Upper lobe of left lung (tissue), 6 donors: ENCODE measurements at places on chromosomes 2 and 18.

- peak overlapping the region; percentile 89 for H3K27ac ChIP-seq
- H3K27me3 ChIP-seq: no peaks in the 10 kb centered on the region
Measured at GRCh38 chr2:43086451-43087221, 139.8 kb downstream of the ZFP36L2 start.

- H3K27ac ChIP-seq: no peak overlapping the region
- no peak overlapping the region for H3K4me3 ChIP-seq
- no peak for DNase-seq
- H3K36me3 ChIP-seq: no peaks in the 10 kb centered on the region
- H3K4me1 ChIP-seq: no peaks in the 10 kb centered on the region
Measured at GRCh38 chr18:10316778-10317177, 137.7 kb upstream of the APCDD1 start.

GRCh38 chr2:65142515-65142914 lies 12.6 kb upstream of the RAB1A start:
- no peaks in the 10 kb centered on the region for H3K4me1 ChIP-seq
- H3K27me3 ChIP-seq: no peaks in the 10 kb centered on the region
- H3K36me3 ChIP-seq: no peaks in the 10 kb centered on the region
- no peak overlapping the region for H3K27ac ChIP-seq
- no peak overlapping the region for H3K4me3 ChIP-seq
- DNase-seq: no peak

DNA sequence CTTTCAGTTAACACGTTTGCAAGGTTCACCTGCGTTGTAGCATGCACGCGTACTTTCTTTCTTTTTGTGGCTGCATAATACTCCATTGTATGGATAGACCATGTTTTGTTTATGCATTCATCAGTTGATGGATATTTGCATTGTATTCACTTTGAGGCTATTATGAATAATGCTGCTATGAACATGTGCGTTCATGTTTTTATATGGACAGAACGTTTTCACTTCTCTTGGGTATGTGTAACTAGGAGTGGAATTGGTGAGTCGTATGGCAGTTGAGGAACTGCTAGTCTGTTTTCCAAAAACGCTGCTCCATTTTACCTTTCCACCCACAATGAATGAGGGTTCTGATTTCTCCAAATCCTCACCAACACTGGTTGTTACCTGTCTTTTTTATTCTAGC lies 244.3 kb downstream of the GLI2 start:
- no peak overlapping the region for H3K27ac ChIP-seq
- H3K36me3 ChIP-seq: peaks cover 3% of the 10 kb centered on the region
- no peak for DNase-seq
- H3K27me3 ChIP-seq: no peaks in the 10 kb centered on the region
- H3K4me1 ChIP-seq: no peaks in the 10 kb centered on the region

DNA sequence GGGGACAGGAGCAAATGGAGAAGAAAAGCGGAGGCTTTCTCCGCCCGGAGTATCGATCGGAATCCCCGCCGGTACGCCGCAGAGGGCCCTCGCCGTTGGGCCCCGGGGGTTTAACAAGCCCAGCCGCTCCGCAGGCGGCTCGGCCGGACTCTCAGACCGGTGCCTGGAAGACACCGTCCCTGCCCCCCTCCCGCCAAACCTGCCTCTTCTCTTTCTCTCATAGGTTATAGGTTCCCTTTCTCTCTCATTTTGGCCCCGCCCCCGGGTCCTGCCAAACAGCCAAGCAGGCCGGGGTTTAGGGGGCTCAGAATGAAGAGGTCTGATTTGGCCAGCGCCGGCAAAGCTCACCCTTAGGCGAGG lies 4.4 kb downstream of the ONECUT2 start:
- no peak for DNase-seq
- H3K4me1 ChIP-seq: peaks cover 53% of the 10 kb centered on the region
- peaks cover 82% of the 10 kb centered on the region for H3K27me3 ChIP-seq
- no peak overlapping the region for H3K27ac ChIP-seq
- H3K4me3 ChIP-seq: no peak overlapping the region
- H3K36me3 ChIP-seq: no peaks in the 10 kb centered on the region

DNA sequence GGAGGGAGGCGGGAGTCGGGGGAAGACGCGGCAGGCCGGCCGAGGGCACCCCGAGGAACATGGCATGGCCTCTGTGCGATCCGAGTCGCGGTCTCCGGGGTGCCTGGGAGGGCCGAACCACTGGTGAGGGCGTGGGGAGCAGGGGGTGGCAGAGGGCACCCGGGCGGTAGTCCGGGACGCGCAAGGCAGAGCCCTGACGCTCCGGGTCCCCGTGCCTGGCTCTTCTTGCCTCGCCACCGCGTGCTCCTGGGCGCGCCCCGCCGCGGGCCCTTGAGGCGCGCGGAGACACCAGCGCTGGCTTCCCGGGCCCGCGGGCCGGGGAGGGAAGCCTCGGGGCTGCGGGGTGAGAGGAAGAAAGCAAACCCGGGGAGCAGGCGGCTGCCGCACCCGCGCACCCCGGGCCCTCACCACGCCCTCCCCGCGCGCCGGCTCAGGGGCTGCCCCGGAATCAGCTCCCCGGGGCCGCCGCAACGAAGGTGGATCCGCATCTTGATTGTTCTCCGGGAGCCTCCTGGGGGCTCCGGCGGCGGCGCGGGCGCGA lies 4.3 kb downstream of the SOX11 start:
- peak overlapping the region; percentile 3 for H3K4me3 ChIP-seq
- H3K27me3 ChIP-seq: peaks cover 44% of the 10 kb centered on the region
- H3K36me3 ChIP-seq: no peaks in the 10 kb centered on the region
- peaks cover 35% of the 10 kb centered on the region for H3K4me1 ChIP-seq

DNA sequence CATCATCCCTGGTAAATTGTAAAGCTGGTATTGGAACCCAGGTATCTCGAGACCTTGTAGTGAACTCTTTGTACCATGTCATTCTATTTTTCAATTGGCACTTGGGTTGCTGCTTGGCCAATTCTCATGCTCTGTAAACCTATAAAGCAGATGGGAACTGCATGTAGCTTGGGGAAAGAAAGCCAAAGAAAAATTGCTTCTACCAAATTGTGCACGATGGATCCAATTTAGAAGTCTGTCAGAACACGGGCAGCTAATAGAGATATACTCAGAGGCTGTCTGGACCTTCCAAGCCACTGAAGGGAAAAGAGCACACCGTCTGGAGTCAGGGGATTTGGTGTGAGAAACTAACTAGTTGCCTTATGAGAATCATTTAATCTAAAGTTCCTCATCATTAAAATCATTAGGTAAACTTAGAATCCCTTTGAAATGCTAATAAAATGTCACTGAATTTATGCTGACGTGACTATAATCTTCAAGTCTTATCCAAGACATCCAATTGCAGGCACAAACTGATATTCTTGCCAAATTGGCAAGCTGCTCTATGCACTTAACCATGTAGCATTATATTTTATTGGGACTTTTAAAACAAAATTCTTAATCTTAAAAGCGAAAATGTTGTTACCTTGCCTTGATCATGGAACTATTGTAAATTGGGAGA lies 206.8 kb downstream of the DCC start:
- no peak overlapping the region for H3K27ac ChIP-seq
- H3K36me3 ChIP-seq: no peaks in the 10 kb centered on the region
- no peak for DNase-seq
- H3K4me3 ChIP-seq: no peak overlapping the region
- H3K4me1 ChIP-seq: no peaks in the 10 kb centered on the region
- H3K27me3 ChIP-seq: no peaks in the 10 kb centered on the region

DNA sequence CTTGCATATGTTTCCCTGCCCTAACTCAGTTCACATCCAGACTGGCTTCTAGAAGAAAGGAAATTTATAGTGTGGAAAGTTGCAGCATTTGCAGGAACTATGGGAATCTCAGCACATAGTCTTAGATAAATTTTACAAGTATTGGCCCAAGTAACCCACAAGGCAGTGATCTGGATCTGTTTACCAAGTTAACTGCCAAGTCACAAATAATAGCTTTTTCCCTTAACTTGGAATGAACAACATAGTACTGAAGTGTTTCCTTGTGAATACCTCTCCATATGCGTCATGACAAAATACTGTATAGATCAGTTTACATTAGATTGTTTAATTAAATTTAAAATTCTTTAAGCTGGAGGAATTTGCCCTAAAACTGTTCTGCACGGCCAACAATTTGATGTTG lies 255.8 kb upstream of the EPAS1 start:
- H3K27ac ChIP-seq: peak overlapping the region; percentile 88
- H3K27me3 ChIP-seq: no peaks in the 10 kb centered on the region
- peaks cover 66% of the 10 kb centered on the region for H3K4me1 ChIP-seq
- no peak overlapping the region for H3K4me3 ChIP-seq

DNA sequence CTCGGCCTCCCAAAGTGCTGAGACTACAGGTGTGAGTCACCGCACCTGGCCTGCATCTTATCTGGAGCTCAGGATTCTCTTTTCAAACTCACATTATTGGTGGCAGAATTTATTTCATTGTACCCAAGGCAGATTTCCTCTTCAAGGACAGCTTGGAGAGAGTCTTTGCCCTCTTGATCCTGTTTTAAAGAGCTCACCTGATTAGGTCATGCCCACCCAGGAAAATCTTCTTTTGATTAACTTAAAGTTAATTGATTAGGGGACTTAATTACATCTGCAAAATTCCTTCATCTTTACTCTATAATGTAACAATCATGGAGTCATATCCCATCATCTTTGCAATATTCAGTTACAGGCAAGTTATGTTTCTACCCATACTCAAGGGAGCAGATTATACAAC lies 346.4 kb downstream of the EPHA4 start:
- no peaks in the 10 kb centered on the region for H3K36me3 ChIP-seq
- DNase-seq: no peak
- H3K4me1 ChIP-seq: no peaks in the 10 kb centered on the region
- H3K27me3 ChIP-seq: no peaks in the 10 kb centered on the region

DNA sequence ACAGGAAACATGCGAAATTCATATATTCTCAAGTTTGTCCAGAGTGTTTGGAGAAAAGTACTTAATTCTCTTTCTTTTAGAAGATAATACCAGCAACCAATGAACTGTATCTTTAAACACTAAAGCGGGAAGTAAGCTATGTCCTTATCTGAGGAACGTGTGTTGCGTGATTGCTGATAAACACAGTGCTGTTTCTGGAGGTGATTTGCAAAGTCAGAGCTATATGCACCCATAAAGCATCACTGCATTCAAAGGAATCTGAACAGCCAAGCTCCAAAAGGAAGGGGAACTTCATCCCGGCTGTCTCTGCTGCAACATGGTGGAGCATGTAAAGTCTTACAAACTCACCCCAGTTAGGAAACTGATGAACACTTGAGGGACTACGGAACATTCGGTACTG lies 271.7 kb upstream of the FN1 start:
- H3K27me3 ChIP-seq: no peaks in the 10 kb centered on the region
- peaks cover 22% of the 10 kb centered on the region for H3K4me1 ChIP-seq
- no peak for DNase-seq

DNA sequence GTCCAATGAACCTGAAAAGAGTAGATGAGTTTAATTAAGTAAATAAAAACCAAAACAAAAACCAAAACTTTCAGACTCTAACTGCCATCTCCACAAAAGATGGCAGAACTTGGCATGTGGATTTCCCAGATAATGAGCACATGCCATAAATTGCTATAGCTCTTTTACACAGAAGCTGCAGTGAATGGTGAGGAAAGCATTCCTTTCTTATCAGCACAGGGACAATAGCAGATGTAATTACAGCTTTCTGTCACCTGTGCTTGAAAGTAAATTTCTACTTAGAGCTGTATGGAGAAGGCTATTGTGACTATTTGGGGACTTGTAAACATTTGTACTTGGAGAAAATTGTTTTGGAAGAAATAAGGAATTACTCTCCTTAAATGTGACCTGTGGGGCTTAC lies 378.4 kb downstream of the RPRM start:
- H3K4me1 ChIP-seq: no peaks in the 10 kb centered on the region
- no peaks in the 10 kb centered on the region for H3K27me3 ChIP-seq
- H3K36me3 ChIP-seq: no peaks in the 10 kb centered on the region
- no peak overlapping the region for H3K4me3 ChIP-seq

GRCh38 chr2:208466151-208466919 lies 59.7 kb downstream of the PTH2R start:
- no peaks in the 10 kb centered on the region for H3K36me3 ChIP-seq
- no peak overlapping the region for H3K4me3 ChIP-seq
- no peak for DNase-seq
- H3K27ac ChIP-seq: no peak overlapping the region

DNA sequence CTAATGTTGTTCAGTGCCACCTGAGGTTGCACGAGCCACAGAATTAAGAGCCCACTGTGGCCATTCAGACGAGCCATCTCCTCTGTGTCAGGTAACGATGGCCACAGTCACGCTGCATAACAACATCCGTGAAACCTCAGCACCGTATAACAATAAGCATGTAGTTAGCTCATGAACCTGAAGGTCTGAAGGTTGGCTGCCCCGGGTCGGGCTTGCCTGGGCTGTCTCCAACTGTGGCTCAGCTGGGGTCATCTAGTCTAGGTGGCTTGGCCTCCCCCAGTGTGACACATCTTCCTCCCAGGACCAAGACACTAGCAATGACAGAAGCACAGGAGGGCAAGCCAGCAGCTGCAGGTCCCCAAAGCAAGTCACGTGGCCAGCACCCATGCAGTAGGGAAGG lies 258.0 kb downstream of the GLI2 start:
- H3K27me3 ChIP-seq: no peaks in the 10 kb centered on the region
- no peak for DNase-seq
- no peaks in the 10 kb centered on the region for H3K4me1 ChIP-seq

DNA sequence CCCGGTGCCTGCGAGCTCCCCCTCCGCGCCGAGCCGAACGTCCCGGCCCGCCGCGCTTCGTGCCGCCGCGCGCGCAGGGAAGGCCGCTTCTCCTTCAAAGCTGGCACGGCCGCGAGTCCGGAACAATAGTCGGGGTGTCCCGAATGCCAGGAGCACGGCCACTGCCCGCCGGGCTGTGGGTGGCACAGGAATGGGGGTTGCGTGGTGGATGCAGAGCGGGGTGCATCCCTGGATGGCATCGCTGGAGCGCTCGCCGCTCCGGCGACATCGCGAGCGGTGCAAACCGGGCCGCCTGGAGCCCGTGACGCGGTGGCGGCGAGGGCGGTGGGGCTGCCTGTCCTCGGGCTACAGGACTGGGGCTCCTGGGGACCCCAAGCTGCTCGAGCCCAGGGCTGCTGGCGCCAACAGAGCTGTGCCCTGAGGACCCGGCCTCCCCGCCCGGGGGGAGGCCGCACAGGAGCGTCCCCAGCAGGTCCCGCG lies 1.1 kb upstream of the SATB2 start:
- DNase-seq: no peak
- no peaks in the 10 kb centered on the region for H3K36me3 ChIP-seq
- peak overlapping the region; percentile 99 for H3K4me3 ChIP-seq
- H3K27me3 ChIP-seq: peaks cover 4% of the 10 kb centered on the region
- peak overlapping the region; percentile 70 for H3K27ac ChIP-seq
- peaks cover 53% of the 10 kb centered on the region for H3K4me1 ChIP-seq

DNA sequence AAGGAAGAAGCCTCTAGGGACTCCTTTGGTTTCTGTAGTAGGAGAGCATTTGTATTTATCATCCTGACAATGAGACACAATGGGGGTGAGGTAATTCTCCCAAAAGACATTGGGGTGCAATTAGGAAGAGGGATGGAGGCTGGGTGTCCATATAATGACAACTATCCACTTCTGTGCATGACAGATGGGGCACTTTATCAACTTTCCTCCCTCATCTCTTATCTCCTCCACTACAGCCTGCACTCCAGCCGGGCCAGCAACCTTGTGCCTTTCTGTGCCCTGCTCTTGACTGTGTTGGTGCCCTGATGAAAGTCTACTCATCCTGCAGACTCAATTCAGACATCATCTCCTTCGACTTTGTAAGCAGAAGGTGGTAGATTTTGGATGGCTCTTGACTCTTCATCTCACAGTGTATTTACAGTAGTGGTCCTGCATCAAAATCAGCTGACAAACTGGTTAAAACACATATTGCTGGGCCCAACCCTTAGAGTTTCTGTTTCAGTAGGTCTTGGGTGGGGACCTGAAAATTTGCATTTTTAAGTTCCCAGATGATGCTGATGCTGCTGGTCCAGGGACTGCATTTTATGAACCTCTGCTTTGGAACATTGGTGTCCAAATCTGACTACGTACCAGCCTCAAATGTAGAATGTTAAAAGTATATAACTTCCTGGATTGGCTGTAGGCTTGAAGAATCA lies 40.8 kb upstream of the CFAP36 start:
- no peaks in the 10 kb centered on the region for H3K4me1 ChIP-seq
- DNase-seq: no peak
- H3K27me3 ChIP-seq: no peaks in the 10 kb centered on the region
- H3K27ac ChIP-seq: no peak overlapping the region
- H3K36me3 ChIP-seq: no peaks in the 10 kb centered on the region
